CD8-positive, alpha-beta memory T cell (primary cell): ENCODE measurements at places on chromosomes 1 and 21. TPM values are rescaled to one million over a fixed set of nuclear protein-coding genes. Genes with fewer than 3 reads are reported as not detected.

DNA sequence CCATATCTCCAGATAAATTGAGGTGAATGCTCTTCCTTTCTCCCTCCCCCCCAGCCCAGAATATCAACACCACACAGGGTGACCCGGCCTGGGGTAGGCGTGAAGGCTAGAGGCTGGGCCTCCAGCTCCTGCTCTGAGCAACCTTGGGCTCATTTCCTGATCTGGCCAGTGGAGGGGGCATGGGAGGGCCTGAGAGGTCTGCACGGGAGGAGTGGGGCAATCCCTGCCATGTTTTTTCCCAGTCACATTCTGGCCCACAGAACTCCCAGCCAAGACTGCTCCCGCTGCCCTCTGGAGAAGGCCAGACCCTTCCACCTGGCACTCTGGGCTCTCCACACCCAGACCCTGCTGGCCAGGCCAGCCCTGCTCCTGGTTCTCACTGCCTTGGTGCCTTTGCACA is 3.9 kb downstream of the CLDN19 start:
- DNase-seq: no peak

- no peak for DNase-seq
These were observed 155.9 kb upstream of the NEGR1 start for GRCh38 chr1:72438270-72438669.

GRCh38 chr1:108955881-108956280 is 7.4 kb downstream of the CLCC1 start:
- no peak for DNase-seq

DNA sequence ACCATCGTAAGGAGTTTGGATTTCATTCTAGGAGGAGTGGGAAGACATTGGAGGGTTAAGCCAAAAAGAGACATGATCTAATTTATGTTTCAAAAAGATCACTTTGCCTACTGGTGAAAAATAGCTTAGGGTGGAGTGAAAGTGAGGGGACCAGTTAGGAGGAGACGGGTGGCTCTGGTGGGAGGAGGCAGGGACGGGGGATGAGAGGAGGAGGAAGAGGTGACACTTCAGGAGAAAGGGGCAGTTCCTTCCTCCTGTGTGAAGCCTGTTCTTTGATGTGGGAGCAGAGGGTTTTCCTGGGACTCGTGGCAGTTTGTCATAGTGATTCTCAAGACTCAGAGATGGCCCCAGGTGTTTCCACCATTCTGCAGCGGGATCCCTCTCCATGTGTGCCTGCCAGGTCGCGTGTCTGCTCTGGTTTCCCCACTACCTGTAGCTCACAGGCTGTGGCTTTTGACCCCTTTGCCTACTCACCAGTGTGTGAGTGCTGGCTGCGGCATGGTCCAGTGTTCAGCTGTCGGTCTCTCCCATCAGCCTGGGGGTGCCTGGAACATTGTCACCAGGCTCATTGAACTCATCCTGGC is 102.4 kb downstream of the CNIH3 start:
- DNase-seq: no peak

GRCh38 chr1:208221291-208221622 is 22.9 kb downstream of the PLXNA2 start:
- DNase-seq: no peak

- no peak for DNase-seq
These were observed 107.5 kb upstream of the HOOK1 start for GRCh38 chr1:59707178-59707791.

GRCh38 chr1:165842023-165842670 is 14.7 kb downstream of the UCK2 start:
- DNase-seq: no peak

DNA sequence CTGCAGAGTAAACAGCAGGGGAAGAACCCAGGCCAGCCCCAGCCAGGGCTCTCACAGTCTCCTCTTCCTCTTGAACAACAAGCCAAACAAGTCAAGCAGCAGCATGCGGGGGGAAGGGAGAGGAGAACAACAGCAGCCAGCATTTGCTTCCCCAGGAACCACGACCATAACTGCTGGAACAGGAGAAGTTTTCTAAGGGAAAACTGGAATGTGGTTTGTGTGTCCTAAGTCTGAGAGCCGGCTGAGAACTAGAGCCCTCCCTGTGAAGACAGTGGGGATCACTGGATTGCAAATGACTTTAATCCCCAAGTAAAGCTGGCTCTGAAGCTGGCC is 48.2 kb downstream of the COQ8A start:
- DNase-seq: no peak

- DNase-seq: no peak
These were observed 66.3 kb upstream of the PRDX6 start for GRCh38 chr1:173410794-173411236.

DNA sequence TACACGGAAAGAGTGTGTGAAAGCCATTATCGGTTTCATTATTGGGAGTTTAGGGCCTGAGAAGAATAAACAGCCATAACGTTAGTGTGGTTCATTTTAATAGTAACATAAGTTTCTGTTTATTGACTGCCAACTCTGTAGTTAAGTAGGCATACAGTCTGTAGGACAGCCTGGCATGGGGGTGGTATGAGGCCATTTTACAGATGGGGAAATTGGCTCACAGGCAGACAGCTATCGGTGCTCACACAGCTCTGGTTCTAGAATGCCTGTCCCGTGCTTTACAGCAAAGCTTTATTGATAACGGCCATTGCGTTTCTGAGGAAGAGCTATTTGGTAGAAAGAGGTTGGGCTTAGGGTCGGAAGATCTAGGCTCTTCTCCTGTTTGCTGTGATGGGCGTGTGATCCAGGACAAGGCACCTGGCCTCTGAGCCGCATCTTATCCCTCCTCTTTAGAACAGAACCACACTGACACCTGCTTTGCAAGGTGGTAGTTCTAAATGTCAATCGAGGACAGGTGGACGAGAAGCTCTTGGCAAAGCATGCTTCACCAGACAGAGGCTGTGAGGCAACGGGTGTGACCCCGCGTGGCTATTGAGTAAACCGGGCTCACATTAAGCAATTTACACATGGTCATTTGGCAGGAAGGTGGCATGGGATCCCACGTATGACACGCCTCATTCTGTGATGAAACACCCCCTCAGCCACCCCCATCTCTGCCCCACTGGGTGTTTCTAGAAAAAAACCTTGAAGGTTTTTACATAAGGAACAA is 14.9 kb downstream of the ETS2 start:
- no peak for DNase-seq

GRCh38 chr21:40766381-40766780 is 80.6 kb downstream of the DSCAM start:
- DNase-seq: no peak

DNA sequence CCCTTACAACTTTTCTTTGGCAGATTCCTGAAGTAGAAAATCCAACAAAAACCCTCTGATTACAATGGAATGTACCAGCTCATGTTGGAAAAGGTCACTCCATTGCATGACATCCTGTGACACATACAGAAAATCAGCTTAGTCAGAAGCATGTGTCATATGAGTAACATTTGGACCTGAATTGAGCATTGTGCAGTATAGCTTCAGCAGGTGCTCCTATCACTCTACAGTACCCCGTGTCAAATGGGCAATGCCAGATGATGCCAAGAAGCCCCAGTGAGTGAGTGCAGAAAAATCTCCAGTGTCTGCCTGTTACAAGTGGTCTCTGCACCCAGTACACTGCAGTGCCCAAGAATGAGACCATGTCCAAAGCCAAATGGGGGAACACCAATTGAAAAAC is 129.7 kb upstream of the RUNX1 start:
- DNase-seq: no peak

DNA sequence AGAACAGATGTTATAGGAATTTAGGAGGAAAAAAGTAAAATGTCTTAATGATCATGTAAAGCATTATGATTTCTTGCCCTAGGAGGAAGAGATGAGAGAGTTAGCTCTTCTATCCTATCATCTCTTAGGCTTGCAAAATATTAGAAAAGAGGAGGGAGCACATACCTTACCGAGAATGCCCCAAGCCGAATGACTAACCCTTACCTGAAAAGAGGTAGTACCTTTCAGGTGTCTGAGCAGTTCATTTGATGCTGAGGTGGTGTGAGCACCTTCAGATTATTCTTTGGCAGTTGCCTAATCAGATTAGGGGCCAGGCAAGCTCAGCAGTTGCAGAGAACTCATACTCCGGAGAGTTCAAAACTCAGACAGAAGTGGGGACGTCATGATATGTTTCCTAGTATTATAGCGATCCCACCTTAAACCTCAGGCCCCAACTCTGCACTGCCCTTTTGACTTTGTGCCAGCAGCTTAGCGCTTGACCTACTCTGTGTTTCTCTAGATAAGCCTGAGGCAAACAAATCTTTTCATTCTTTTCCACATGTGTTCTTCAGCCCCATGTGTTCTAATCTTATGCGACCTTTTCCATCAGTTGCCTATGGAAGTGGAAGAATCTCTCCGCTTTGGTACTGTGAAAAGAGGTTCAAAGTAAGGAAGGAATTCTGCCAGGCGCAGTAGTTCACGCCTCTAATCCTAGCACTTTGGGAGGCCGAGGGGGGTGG is 52.5 kb downstream of the ATP2B4 start:
- DNase-seq: no peak

DNA sequence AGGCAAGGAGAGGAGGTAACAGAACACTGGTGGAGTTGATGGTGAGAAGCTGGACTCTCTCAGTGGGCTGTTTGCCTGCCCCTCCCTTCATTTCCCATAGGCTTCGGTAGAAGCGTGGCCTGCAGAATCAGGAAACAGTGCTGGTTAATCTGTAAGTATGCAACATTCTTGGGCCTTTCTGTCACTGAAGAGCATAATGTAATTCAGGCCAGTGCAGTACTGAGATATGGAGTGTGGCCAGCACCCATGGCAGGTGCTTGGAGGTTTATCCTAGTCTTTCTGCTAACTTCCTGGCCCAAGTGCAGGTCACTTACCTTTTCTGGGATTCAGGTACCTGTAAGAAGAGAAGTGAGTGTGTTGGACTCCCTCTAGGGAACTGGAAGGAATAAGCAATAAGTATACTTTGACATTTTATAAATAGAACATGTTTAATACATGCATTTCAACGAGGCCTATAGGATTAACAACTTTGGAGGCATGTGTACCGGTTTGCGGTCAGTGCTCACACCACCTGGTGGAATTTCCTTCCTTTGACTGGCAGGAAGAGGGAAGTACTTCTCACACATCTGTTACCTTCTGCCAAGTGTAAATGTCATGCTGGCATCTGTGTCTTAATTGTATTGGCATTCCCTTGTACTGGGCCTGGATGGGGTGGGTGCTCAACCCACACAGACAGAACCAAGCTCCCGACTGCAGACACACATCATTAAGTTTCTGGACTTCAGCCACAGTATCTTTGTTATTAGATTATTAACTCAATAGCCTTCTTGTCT is 105.5 kb downstream of the KIF26B start:
- DNase-seq: no peak

GRCh38 chr1:32897082-32898049 is 3.8 kb downstream of the TMEM54 start:
- no peak for DNase-seq

DNA sequence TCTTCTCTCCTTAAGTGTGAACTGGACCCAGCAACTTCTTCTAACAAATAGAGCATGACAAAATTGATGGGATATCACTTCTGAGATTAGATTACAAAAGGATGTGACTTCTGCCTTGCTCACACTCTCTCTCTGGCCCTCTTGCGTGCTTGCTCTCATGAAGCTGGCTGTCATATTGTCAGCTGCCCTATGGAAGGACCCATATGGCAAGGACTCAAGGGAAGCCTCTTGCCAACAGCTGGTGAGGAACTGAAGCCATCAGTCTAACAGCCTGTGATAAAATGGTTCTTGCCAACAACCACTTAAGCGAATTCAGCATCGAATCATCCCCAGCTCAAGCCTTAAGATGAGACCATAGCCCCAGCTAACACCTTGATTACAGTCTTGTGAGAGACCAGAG is 4.8 kb upstream of the TLR5 start:
- DNase-seq: no peak

- DNase-seq: no peak
These were observed 2.4 kb downstream of the DMRTA2 start for GRCh38 chr1:50420689-50421365.

DNA sequence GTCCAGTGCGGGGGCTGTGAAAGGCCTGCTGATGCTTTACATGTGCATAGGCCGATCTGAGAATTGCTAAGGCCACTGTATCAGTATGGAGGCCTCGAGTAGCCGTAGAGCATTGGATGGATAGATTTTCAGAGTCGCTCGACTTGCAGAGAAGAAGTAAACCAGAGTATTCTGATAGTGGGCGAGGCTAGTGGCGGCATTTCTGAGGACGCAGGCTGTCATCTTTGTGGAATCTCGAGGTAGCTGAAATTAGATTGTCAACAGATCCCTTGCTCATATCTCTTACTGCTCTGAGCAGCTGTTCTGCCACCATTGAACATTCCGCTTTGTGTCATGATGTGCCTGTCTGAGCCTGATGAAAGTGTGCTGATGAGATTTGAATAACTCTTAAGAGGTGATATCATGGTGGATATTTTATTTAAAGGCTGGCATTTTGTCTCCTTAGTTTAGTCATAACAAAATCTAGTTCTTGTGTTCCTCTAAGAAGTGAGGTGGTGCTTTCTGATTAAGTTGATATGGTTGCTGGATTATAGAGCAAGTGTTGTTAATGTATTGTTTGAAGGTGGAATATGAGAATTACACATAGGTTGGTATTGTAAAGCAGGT is 1.5 kb downstream of the KIF1B start:
- no peak for DNase-seq

DNA sequence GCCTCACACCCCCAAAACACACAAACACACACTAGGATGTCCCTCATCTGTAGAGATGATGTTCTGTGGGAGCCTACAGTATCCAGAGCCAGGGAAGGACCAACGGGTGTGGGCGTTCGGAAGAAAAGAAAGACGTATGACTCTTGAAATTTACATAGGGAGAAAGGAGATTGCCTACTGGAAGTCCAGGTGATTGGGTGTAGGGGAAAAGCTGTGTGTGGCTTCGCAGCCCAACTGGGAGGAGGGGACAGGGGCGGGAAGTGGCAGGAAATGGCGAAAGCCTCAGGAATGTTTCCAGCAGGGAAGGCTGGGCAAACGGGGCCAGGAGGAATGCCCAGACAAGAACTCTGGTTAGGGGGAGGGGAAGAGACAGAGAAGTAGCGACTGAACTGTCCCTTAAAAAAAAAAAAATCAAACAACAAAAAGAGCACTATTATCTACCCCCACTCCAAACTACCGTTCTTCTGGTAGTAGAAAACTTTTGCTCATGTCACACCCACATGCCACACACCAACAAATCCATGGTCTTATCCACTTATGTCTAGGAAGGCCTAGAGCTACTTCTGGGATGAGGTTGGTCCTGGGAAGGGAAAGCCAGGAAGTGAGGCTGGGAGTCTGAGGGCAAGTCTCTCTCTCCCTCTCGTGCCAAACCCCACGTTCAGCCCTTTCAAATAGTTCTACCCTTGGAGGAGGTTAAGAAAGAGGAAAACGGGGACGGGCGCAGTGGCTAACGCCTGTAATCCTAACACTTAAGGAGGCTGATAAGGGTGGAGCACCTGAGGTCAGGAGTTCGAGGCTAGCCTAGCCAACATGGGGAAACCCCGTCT is 1.8 kb upstream of the CKS1B start:
- no peak for DNase-seq

The OR2AJ1 gene
- total RNA-seq: not detected

The ERO1B gene
- 4.8 TPM for total RNA-seq

The TMEM82 gene
- total RNA-seq: not detected

The SLC1A7 gene
- not detected for total RNA-seq

The SRM gene
- 438 TPM for total RNA-seq

The AK5 gene
- 1.1 TPM for total RNA-seq

The ADCY10 gene
- total RNA-seq: not detected
